T-cell (primary cell): ENCODE measurements at places on chromosomes 6 and 20. TPM values are rescaled to one million over a fixed set of nuclear protein-coding genes. Genes with fewer than 3 reads are reported as not detected.

WFDC5 gene
- not detected for total RNA-seq

POLR1C gene
- 49.8 TPM for total RNA-seq

ZNF334 gene
- total RNA-seq, result 0.14 TPM

TPX2 gene
- 3.0 TPM for total RNA-seq

ETV7 gene
- total RNA-seq, result 2.5 TPM

MRAP2 gene
- not detected for total RNA-seq

FOXA2 gene
- not detected for total RNA-seq

SIGLEC1 gene
- 0.16 TPM for total RNA-seq

ANGPT4 gene
- not detected for total RNA-seq

- H3K27me3 ChIP-seq, result peaks cover 2% of the 10 kb centered on the region
- H3K4me1 ChIP-seq, result no peaks in the 10 kb centered on the region
- no peak for DNase-seq
- H3K36me3 ChIP-seq, result no peaks in the 10 kb centered on the region
- H3K27ac ChIP-seq, result no peak overlapping the region
These were observed 234.4 kb upstream of the MCHR2 start for GRCh38 chr6:100228437-100228833.

DNA sequence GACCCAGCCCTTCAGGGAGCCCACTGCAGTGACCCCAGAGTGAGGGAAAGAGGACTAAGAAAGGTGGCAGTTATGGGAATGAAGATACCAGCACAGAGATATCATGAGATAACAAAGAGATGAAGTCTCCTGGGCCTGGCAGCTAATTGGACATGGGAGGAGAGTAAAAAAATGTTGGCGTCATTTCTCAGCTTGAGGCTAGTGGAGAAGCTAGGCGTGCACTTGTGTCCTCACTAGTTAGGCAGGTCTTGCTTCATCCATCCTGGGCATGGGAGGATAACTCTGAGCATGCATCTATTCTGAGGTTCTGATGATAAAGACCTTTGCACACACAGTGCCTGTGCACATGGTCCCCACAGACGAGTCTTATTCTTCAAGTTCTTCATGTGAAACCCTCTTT lies 4.1 kb upstream of the GFOD1 start:
- H3K27ac ChIP-seq, result no peak overlapping the region
- peaks cover 10% of the 10 kb centered on the region for H3K27me3 ChIP-seq
- no peaks in the 10 kb centered on the region for H3K36me3 ChIP-seq
- DNase-seq, result no peak

- no peaks in the 10 kb centered on the region for H3K4me1 ChIP-seq
- no peak for DNase-seq
- H3K4me3 ChIP-seq, result no peak overlapping the region
- no peak overlapping the region for H3K27ac ChIP-seq
These were observed 55.5 kb downstream of the EDN1 start for GRCh38 chr6:12345694-12346058.

- H3K27me3 ChIP-seq, result peaks cover 8% of the 10 kb centered on the region
- no peak for DNase-seq
- no peaks in the 10 kb centered on the region for H3K36me3 ChIP-seq
- no peak overlapping the region for H3K27ac ChIP-seq
- H3K4me1 ChIP-seq, result no peaks in the 10 kb centered on the region
These were observed 9.5 kb upstream of the PNRC1 start for GRCh38 chr6:89071036-89071435.

- no peak overlapping the region for H3K27ac ChIP-seq
- H3K27me3 ChIP-seq, result peaks cover 46% of the 10 kb centered on the region
These were observed 32.3 kb downstream of the NCR2 start for GRCh38 chr6:41367700-41368099.

- no peaks in the 10 kb centered on the region for H3K4me1 ChIP-seq
- H3K4me3 ChIP-seq, result no peak overlapping the region
- H3K36me3 ChIP-seq, result no peaks in the 10 kb centered on the region
- H3K27me3 ChIP-seq, result no peaks in the 10 kb centered on the region
- no peak overlapping the region for H3K27ac ChIP-seq
- DNase-seq, result no peak
These were observed 91.3 kb upstream of the SLC35B3 start for GRCh38 chr6:8526624-8527023.

- DNase-seq, result no peak
- no peak overlapping the region for H3K27ac ChIP-seq
- no peaks in the 10 kb centered on the region for H3K4me1 ChIP-seq
- H3K36me3 ChIP-seq, result no peaks in the 10 kb centered on the region
- peaks cover 5% of the 10 kb centered on the region for H3K27me3 ChIP-seq
These were observed 32.5 kb upstream of the IYD start for GRCh38 chr6:150336299-150336698.
